Activated naive CD8-positive, alpha-beta T cell treated with anti-CD3 and anti-CD28 coated beads, Interleukin-2, amount 10 ng/mL, durations not matched to agents 7 days and 5 days (primary cell): ENCODE measurements at places on chromosomes 7 and 10. TPM values are rescaled to one million over a fixed set of nuclear protein-coding genes. Genes with fewer than 3 reads are reported as not detected.

DNA sequence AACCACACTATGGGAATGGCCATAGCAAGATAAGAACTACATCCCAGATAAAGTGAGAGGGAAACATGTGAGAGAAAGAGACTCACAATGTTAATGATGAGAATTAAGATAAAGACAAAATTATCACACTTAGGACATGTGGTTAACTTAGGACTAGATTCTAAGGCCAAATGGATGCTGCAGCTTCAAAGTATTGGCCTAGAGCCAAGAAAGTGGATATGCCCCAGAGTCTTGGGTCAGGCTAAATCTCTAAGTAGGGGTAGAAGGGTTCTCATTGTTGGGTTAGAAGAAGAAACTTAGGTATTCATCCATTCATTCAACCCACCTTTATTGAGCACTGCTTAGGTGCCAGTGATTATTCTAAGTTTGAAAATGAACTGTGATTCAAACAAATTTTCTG lies 818.0 kb downstream of the PHTF2 start:
- H3K27me3 ChIP-seq: no peaks in the 10 kb centered on the region
- H3K27ac ChIP-seq: no peak overlapping the region
- H3K36me3 ChIP-seq: no peaks in the 10 kb centered on the region
- H3K4me3 ChIP-seq: no peak overlapping the region
- no peak for DNase-seq

DNA sequence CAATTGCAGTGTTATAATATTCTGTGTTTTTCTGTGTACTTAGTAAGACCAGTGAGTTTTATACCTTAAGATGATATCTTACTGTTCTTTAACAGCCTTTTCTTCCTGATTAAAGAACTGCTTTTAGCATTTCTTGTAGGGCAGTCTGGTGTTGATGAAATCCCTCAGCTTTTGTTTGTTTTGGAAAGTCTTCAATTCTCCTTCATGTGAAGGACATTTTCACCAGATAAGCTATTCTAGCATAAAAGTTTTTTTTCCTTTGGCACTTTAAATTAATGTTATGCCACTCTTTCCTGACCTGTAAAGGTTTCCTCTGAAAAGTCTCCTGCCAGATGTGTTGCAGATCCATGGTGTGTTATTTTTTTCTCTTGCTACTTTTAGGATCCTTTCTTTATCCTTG lies 1059.8 kb downstream of the LRMDA start:
- H3K36me3 ChIP-seq: no peaks in the 10 kb centered on the region
- H3K27ac ChIP-seq: no peak overlapping the region
- H3K4me1 ChIP-seq: no peaks in the 10 kb centered on the region
- no peak for DNase-seq

DNA sequence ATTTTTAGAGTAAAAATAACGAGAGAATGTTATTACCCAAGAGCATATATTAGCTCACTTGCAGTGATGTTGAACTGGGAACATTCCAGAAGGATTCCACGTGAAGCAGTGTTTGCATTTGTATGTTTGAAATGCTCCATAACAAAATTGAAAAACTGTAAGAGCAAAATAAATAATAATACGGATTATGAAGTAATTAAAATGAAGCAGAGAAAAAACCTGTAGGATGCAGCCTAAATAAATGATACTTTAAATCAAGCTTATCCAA lies 203.3 kb downstream of the BAMBI start:
- peaks cover 13% of the 10 kb centered on the region for H3K27me3 ChIP-seq
- H3K27ac ChIP-seq: no peak overlapping the region
- no peaks in the 10 kb centered on the region for H3K4me1 ChIP-seq
- H3K4me3 ChIP-seq: no peak overlapping the region
- H3K36me3 ChIP-seq: no peaks in the 10 kb centered on the region

The AKR1C4 gene
- total RNA-seq: not detected

GRCh38 chr10:122476333-122476695 lies 15.0 kb downstream of the HTRA1 start:
- H3K4me1 ChIP-seq: peaks cover 10% of the 10 kb centered on the region
- peaks cover 19% of the 10 kb centered on the region for H3K27me3 ChIP-seq
- no peaks in the 10 kb centered on the region for H3K36me3 ChIP-seq
- H3K4me3 ChIP-seq: no peak overlapping the region
- DNase-seq: no peak
- no peak overlapping the region for H3K27ac ChIP-seq

DNA sequence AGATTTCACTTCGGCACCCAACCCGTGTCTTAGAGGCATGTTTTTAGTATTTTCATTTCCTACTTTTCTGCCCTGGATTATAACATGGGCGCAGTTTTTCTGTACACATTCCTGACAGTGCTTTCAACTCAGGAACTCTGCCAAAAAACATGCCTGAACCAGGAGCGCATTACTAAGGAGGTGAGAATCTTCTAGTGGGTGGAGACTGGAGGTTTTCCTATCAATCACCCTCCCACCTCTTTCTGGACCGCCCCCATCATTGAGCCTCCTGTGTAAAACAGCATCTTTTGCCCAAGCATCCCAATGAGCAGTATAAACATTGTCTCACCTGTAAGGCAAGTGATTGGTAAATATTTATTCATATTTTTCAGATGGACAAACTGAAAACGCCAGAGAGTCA lies 53.2 kb downstream of the STK17A start:
- H3K36me3 ChIP-seq: peaks cover 67% of the 10 kb centered on the region
- no peak overlapping the region for H3K27ac ChIP-seq
- H3K4me1 ChIP-seq: peaks cover 68% of the 10 kb centered on the region

DNA sequence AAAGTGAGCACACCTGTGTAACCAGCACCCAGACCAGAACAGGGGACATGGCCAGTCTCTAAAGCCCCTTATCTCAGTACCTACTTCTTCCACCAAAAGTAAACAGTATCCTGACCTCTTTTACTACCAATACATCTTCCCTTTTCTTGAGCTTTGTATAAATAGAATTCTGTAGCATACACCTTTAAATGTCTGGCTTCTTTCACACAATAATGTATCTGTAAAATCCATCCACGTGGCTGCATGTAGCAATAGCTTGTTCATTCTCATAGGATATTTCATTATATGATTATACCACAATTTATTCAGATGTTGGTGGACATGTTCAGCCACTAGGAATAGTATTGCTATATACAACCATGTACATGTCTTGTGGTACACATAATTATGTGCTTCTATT lies 40.6 kb downstream of the BTBD16 start:
- no peak overlapping the region for H3K4me3 ChIP-seq

GRCh38 chr7:132592936-132593335 lies 16.7 kb upstream of the PLXNA4 start:
- no peak overlapping the region for H3K27ac ChIP-seq
- H3K4me1 ChIP-seq: no peaks in the 10 kb centered on the region
- peaks cover 18% of the 10 kb centered on the region for H3K27me3 ChIP-seq
- no peak for DNase-seq
